LNCaP clone FGC (cell line): ENCODE measurements at places on chromosomes 1 and 21.

GRCh38 chr1:156627313-156627880 lies 8.2 kb downstream of the HAPLN2 start:
- no peak for DNase-seq

GRCh38 chr1:200172311-200172710 lies 144.8 kb downstream of the NR5A2 start:
- DNase-seq = no peak

- DNase-seq = no peak
These were observed 26.7 kb upstream of the ZNHIT6 start for GRCh38 chr1:85734931-85735330.

DNA sequence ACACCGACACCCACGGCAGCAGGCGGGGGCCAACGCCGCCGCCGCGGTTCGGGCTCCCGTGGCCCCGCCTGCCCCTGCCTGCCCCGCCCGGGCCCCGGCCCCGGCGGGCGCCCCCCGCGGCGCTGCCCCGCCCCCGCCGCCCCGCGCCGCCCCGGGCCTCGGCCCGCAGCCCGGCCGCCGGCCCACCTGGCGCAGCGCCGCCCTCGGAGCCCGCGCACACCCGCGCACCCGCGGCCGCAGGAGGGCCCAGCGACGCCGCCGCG lies at the start of gene WNT3A:
WNT3A (plus strand) TSS at position 213 of the 263 bp plus-strand sequence. CDS start 131 bp downstream, outside the sequence.
- no peak for DNase-seq

DNA sequence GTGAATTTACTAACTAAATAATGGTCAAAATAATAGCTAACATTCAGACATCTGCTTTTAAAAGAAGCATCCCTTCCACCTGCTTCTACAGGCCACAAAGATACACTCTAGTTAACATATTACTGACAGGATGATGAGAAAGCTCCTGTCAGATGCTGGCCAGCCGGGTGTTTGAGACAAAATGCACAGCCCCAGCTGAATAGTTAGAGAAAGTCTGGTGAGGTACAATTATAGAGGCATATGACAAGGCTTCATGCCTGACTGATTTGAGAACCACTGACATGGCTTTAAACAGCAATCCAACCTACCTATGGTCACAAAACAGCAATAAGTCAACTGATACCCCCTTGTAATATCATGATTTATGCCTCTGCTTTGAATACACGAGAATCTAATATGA lies 137.0 kb downstream of the DENND1B start:
- DNase-seq = no peak

DNA sequence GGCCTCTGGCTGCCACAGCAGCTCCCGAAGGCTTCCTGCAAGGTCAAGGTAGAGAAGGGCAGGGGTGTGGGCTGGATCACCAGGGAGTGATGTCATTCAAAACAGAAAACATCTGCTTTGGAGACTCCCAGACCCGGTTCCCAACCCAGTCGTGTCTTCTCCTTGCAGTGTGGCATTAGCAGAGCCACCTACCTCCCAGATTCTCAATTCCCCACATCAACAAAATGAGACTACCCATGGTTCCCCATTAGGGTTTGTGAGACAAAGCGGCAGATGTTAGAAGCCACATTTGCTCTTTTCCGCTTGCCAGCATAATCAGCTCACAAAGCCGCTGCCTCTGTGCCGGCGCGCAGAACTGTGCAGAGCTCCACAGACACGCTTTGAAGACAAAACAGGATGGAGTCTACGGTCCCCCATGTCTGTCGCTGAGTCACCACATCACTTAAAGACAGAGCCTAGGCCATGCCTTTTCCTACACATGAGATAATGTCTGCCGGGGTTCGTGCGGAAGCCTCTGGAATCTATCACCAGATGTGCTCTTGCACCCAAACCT lies 12.5 kb downstream of the KIF17 start:
- no peak for DNase-seq

DNA sequence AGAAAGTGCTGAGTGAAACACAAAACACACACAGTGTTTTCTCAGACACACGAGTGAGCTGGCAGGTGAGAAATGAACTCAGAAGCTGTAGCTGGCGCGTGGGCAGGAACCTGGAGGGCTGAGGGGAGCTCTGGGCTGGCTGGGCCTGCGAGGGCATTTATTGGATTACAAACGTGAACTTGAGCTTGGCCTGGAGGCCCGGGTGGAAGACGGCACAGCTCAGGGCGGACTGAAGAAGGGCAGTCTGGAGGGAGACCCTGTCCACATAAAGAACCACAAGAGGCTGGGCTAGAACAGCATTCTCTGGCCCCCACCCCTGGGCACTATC lies 52.1 kb upstream of the ADARB1 start:
- no peak for DNase-seq

GRCh38 chr1:220441211-220441610 lies 86.7 kb upstream of the MARK1 start:
- DNase-seq = no peak

GRCh38 chr1:202146993-202147392 lies 2.5 kb upstream of the ARL8A start:
- no peak for DNase-seq

GRCh38 chr1:101298663-101299062 lies 61.8 kb downstream of the S1PR1 start:
- no peak for DNase-seq

GRCh38 chr1:42587753-42588152 lies 70.5 kb upstream of the PPIH start:
- no peak for DNase-seq

DNA sequence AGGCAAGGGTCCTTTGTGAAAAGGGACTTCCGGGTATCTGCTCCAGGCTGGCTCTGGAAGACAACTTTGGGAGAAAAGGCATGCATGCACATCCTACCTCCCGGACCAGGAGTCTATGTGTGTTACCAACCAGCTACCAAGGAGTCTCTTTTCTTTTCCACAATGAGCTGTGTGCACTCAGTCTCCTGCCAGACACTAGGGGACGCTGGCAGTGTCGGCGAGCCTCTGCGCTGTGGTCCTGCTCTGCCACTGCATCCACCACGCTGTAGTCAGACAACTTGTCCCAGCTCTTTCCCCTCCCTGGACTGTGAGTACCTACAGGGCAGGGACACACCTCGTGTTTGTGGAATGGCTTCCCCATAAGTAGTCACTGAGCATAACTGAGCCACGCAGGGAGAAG lies 5.1 kb upstream of the SSR2 start:
- no peak for DNase-seq

DNA sequence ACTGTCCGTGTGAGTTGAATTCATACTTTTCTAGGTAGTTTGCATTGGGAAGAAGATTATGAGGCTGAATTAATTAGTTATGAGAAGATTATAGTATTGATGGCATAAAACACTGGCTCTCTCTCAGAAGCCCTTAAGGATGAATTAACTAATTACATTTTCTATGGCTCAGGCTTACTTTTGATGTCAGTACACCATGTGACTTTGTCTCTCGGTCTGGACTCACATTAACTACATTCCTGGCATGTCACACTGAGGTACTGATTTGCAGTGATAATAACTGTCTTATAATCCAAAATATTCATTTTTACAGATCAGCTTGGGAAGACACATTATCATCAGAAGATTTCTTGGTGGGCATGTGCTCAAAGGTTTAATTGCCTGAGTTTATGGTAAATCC lies 362.2 kb downstream of the ZP4 start:
- DNase-seq = no peak

GRCh38 chr21:17340081-17340480 lies 172.8 kb upstream of the CXADR start:
- no peak for DNase-seq

- DNase-seq = no peak
These were observed 1967.4 kb downstream of the NCAM2 start for GRCh38 chr21:22965455-22966135.
